NCI-H1048 (cell line): ENCODE measurements at places on chromosomes 7 and 10.

DNA sequence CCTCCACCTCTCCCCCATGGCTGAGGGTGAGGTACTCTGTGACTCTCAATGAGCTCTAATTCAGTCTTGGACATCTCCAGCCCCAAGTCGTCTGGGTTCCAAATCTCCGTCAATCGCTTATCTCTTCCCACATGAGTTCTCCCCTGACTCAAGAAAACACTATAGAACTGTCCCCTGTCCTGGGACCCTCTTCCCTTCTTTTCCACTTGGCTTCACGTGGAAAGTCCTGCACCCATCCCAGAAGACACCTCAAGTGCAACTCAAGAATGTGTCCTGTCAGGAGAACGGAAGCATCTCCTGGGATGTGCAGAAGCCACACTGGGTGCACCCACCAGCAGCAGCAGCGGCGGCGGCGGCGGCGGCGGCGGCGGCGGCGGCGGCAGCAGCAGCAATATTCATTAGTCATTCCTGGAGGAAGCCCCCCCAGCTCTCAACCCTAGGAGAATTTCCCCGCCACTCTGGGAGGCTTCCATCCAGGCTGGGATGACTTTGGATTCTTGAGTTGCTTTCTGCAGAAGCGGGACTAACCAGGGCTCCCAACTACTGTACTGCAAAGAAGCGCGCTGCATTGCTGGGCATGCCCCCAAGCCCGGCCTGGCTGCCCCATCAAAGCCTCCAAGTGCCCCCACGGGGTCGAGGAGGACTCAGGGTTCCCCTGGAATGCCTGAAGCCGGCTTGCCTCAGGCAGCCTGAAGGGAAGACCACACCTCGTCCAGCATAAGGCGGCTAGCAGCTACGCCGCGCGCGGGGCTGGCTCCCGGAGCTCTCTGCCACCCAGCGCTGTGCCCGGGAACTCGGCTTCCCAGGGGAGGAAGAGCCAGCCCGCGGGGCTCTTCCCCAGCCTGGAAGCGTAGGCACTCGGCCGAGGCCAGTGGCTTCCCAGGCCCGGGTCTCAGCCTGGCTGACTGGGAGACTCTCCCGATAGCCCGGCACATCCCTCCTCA lies 1.0 kb downstream of the CRTAC1 start:
- no peak for DNase-seq

DNA sequence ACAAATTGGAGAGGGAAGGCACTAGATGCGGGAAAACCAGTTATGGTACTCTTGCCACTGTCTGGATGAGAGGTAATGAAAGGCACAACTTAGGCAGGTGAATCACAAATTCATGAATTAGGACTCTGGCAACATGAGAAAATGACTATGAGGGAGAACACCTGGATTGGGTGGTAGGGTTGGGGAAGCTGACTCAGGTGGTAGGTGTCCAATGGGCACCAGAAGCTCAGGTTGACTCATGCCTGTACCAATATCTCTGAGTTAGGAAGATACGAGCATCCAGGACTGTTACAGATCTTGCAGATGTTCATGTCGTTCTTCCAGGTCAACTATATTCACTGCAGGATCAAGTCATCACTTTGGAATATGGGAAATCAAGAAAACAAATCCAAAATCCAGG lies 56.7 kb downstream of the NPY start:
- DNase-seq: no peak

GRCh38 chr7:64729089-64729848 lies 63.3 kb downstream of the ZNF107 start:
- no peak for DNase-seq

GRCh38 chr10:29784175-29784773 lies 149.5 kb upstream of the SVIL start:
- no peak for DNase-seq

- DNase-seq: no peak
These were observed 115.0 kb upstream of the CCDC6 start for GRCh38 chr10:60021361-60021760.

- no peak for DNase-seq
These were observed 72.2 kb downstream of the TBXAS1 start for GRCh38 chr7:139901056-139901795.

DNA sequence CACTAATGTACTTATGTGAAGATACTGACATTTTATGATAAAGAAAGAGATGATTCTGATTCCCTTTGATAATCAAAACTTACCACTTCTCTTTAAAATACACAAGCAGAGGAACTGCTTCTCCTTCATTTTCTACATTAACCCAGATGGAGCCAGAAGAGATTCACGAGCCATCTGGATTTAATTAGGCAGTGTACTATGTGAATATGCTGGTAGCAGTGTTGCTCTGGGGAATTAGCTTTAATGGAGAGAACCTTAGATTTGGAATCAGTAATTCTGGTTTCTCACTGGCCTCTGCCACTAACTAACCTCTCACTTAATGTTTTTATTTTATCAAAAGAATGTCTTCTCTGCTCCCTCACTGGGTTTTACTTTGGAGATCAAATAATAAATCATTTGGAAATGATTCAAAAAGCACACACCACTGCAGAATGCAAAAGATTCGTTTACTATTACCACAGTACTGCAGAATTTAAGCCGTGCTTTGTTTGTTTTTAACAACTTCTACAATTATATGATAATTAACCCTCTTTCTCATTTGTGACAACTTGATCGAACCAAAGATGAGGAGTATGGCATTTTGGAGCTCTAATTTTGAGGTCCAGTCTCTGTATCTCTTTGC lies 77.5 kb upstream of the PHYHIPL start:
- DNase-seq: no peak

DNA sequence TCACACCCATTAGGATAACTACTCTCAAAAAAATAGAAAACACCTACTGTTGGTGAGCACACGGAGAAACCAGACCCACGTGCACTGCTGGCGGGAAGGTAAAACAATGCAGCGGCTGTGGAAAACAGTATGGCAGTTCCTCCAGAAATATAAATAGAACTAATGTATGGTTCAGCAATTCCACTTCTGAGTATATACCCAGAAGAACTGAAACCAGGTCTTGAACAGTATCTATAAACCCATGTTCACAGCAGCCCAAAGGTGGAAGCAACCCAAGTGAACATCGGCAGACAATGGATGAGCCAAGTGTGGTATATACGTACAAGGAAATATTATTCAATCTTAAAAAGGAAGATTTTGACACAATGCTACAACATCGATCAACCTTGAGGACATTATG lies 164.7 kb downstream of the ZMYND11 start:
- no peak for DNase-seq

DNA sequence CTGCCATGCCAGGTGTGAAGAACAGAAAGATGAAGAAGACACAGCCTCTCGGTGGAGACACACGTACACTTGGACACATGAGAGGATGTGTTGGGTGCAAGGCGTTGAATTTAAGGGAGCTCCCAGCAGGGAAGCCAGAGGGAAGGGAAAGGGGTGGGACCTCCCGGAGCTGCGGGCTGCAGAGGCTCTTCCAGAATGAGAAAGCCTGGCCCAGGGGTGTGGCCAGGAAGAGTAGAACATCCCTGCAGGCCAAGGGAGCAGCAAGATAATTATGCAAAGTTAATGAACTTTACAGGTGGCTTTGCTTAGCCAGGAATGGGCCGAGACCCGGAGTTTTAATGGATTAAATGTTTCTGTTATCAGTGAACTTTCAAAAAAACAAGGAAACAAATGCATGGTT lies 270.3 kb downstream of the KLF6 start:
- DNase-seq: no peak

GRCh38 chr10:13448216-13448615 lies 80.6 kb downstream of the BEND7 start:
- no peak for DNase-seq

DNA sequence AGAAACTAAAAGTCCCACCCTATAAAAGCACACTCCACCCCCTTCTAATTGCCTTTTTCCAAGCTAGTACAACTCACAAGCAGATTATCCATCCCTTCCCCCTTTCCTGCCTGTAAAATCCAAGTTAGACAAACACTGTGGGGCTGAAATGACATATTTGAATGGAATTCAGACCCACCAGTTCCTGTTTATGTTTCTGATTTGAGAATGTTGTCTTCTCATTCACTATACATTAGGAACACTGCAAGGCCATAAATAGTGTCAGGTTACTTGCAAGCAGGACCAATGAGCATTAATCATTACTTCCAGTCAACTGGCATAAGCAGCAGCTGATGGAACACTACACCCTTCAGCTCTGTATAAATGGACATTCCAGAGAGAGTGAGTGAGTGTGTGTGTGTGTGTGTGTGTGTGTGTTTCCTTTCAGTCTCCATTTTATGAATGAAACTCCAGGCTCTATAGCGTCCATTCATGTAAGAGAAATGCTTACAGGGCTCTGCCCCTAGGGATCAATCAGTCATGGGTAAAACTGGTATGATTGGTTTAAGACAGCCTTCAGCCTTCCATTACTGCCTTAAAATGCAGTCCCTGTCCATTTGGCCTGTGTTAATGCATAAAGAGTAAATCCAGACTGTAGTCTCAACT lies 69.3 kb downstream of the ETV1 start:
- peak; percentile 88 for DNase-seq

GRCh38 chr10:120429395-120429794 lies 27.6 kb upstream of the PLPP4 start:
- DNase-seq: no peak
